ENCODE measurements at places on chromosomes 12 and 14.

DNA sequence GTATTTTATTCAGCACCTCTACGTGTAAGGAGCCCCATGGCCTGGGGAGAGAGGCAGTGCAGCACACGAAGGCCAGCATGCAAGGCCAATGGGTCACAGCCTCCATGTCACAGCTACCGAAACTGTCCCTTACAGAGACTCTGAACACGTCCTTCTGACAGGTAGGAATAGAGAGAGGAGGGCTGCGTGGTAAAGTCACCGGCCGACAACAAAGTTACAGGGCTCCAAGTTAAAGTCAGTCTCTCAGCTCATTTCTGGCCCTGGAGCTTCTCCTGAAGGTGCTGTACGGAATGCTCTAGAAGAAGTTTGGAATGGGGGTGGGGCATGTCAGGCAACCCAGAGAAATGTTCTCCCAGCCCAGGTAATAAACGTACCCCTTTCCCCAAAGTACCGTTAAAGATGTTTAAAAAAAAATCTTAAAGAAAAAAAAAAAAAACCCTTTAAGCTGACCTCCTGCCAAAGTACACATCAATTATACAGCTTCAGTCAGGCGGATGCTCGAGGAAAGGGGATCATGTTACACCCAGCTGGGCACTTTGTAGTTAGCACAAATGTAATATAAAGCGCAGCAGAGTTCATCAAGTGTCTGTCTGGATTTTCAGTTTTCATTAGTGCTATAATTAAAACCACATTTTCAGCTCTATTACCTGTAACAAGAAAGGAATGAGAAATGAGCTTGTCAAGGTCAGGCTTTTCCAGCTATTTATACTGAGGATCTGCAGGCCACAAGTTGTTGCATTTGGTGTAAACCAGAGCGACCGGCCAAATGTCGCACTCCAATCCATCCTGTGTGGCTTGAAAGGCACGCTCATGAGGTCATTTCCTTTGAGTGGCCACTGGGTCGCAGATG is 53.3 kb upstream of the CDKN3 start:
- no peak for DNase-seq

DNA sequence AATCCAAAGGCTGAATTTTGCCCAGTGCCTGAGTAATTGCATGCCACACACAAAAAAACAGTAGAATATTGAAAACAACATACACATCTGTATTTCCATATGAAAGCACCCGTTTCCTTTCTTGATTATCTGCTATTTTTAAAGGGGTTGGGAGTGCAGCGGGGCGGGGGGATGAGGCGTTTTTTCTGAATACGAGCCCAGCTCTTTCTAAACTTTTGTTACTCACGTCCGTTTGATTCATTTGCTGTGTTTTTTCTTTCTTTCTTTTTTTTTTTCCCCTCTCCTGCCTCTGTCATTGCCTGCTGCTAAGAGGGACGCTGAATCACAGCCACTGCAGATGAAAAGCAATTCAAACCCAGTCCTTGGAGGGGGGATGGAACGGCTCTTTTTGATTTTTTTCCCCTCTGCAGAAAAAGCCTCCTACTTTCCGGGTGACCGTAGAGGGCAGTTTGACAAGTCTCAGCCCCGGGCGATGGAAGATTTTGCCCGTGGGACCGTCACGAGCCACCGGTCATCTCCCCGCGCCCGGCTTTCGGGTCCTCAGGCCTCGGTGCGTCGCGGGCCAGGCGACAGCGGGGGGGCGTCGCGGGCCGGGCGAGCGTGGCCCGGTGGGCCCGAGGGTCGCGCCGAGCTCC is 572 bp upstream of the RASSF8 start:
- DNase-seq, result peak; percentile 34

DNA sequence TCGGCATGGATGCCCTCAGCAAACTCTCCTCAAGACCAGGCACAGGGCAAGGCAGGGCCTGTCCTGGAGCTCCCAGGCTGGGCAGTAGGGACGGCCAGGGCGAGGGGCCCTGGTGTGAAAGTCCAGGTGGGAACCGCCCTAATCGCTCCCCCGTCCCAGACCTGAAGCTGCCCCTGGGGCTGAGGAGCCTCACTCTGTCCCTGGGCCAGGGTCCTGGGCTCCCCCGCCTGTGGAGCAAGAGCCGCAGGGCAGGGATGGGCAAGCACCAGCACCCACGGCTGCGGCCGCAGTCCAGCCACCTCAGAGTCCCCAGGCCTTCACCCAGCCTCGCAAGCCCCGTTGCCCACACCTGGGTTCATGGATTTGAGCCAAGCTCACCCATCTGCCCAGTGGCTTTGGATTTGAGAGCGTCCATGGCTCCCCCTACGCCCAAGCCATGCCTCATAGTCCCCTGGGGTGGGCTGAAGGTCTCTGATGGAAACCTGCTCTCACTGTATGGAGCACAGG is 102.4 kb upstream of the C14orf180 start:
- no peak for DNase-seq

DNA sequence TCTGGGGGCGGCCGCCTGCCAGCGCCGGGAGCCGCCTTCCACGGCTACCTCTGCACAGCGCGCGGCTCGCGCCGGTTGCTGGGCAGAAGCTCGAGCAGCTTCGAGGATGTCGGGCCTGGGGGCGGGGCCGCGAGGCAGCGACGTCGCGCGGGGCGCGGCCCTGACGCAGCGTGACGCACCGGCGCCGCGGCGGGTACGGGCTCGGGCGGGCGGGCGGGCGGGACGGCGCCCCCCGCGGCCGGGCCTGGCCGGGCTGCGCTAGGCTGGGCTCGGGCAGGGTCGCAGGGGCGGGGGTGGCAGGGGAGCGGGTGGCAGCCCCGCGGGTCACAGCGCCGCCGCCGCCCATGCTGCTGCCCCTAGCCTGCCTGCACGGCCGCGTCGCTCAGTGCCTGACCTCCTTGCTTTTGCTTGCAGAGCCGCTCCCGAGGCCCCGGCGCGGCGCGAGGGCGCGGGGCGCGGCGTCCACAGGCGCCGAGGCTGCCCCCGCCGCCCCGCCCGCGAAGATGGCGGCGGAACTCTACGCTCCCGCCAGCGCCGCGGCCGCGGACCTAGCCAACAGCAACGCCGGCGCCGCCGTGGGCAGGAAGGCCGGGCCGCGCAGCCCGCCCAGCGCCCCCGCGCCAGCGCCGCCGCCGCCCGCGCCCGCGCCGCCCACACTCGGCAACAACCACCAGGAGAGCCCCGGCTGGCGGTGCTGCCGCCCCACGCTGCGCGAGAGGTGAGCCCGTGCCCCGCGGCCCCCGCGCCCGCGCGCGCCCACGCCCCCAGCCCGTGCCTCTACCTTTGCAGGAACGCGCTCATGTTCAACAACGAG is at the start of gene BTBD6:
BTBD6 (plus strand) TSS at position 166 of the 814 bp plus-strand sequence; CDS start at position 345, 179 bp downstream.
- peak; percentile 95 for DNase-seq

GRCh38 chr14:69880044-69880487 is 850 bp downstream of the SMOC1 start:
- no peak for DNase-seq

- DNase-seq, result peak; percentile 88
Observed at GRCh38 chr14:69547701-69548348, 26.8 kb downstream of the CCDC177 start.

DNA sequence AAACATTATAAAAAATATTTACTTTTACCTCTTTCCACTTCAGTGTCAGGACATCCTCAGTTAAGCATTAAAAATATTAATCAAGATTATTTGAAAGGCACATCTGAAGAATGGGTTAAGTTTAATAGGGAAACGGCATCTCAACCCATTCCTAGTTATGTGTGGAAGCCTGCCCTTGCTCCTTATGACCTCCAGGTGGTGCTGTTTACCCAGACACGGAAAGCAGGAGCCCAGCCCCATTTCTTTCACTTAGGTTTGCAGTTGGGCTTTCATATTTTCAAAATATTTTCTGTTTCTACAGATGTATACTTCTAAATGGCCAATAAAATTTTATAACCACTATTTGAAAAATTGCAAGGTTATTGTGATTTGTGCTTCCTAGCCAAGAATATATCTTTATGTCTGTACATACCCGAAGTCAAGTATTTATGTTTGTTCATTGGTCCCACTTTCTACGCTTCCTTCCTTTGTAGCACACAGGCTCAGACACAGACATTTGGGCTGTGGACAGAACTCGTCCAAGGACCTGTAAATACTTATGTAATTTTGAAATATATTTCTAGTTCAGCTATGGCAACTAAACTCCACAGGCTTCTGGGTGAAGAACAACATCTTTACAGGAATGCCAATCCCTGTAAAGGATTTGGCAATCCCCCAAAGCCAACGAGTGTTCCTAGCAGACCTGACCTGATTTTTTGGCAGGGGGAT is 247.1 kb downstream of the AKAP6 start:
- DNase-seq, result peak; percentile 53

- no peak for DNase-seq
Observed at GRCh38 chr12:10165421-10165820, 6.5 kb downstream of the OLR1 start.

DNA sequence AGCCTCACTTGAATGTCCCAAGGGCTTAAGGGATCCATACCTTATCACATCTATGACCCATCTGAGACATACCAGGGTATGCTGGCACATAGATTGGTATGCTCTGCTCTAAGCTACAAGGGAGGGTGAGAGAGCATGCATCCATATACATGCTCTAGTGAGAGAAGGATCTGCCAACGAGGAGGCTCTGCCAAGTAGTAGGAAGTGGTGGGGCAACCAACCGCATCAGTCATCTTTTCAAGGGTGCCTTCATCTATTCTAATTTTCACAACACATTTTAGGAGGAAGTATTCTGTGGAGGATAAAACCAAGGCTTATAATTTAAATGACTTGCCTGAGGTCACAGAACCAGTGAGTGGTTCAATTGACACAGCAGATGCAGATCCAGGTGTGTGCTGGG is 6.6 kb upstream of the PPM1A start:
- peak; percentile 79 for DNase-seq

GRCh38 chr12:51886021-51886710 is 1.7 kb upstream of the ANKRD33 start:
- peak; percentile 89 for DNase-seq

DNA sequence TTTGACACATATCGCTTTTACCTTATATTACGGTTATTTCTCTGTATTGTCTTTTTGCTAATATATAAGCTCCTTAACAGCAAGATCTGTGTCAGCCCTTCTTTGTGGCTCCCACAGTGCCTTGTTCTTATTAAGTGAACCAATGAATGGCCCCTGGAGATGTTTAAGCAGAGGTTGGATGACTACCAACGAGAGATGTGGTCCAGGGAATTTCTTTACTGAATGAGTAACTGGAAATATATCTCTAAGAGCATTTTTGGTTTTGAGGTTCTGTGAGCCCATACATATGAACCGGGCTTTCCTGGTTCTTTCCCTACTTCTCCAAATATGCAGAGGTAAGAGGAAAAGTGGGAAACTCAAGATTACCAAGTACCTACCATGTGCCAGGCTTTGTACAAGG is 23.5 kb downstream of the CALCOCO1 start:
- DNase-seq, result no peak

Data from common myeloid progenitor, CD34-positive (primary cell).